ENCODE measurements at places on chromosomes 3 and 15. TPM values are rescaled to one million over a fixed set of nuclear protein-coding genes. Genes with fewer than 3 reads are reported as not detected.

Gene TJP1
- 71.8 TPM for total RNA-seq

Gene PP2D1
- total RNA-seq: not detected

Gene DIS3L
- total RNA-seq: 23.7 TPM

Gene CLDN18
- total RNA-seq: not detected

Gene EFCC1
- not detected for total RNA-seq

Gene GATM
- 0.89 TPM for total RNA-seq

Gene LRRC34
- total RNA-seq: 3.4 TPM

GRCh38 chr15:75309711-75310110 lies 26.2 kb upstream of the COMMD4 start:
- peak; percentile 32 for DNase-seq

DNA sequence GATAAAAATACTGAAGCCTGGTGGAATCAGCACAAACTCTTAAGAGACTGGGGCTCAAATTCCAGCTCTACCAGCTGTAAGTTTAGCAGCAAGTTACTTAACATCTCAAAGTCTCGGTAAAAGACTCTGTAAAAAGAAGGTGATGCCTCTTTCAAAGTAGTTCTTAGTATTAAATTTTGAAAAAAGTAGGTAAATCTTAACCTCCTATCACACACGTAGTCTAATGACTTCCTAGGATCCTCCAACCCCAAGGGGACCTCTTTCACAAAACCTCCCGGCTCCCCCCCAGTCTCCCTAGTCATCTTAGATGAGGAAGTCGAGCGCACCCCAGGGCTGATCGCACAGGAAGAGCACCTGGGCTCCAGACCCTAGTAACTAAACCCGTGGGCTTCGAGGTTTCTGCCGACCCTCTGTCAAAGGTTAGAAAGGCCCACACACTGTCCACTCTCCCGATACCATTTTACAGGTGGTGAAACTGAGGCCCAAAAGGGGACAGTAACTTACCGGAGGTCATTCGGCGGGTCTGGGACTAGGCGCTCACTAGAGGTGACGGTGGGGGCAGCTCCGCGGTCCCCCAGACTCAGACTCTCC lies 427 bp downstream of the MBD4 start:
- DNase-seq: peak; percentile 64

- peak; percentile 8 for DNase-seq
Observed at GRCh38 chr3:143237077-143237627, 117.6 kb downstream of the CHST2 start.

DNA sequence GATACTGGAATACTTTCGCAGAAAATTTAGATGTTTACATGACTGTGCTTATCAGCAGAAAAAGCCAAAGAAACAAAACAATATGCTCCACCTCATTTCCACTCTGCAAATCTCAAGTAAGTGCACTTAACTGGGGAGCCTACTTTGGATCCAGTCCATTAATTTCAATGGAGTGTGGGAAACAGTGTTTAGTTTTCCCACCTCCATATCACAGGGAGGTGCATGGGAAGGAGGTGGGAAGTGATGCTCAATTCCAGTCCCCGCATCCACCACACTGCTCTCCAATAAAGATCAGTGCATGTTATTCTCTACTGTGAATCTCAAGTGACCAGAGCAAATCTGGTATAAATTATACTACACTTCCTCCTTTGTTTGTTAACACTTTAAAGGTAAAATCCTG lies 2.9 kb downstream of the NEDD4 start:
- DNase-seq: no peak

DNA sequence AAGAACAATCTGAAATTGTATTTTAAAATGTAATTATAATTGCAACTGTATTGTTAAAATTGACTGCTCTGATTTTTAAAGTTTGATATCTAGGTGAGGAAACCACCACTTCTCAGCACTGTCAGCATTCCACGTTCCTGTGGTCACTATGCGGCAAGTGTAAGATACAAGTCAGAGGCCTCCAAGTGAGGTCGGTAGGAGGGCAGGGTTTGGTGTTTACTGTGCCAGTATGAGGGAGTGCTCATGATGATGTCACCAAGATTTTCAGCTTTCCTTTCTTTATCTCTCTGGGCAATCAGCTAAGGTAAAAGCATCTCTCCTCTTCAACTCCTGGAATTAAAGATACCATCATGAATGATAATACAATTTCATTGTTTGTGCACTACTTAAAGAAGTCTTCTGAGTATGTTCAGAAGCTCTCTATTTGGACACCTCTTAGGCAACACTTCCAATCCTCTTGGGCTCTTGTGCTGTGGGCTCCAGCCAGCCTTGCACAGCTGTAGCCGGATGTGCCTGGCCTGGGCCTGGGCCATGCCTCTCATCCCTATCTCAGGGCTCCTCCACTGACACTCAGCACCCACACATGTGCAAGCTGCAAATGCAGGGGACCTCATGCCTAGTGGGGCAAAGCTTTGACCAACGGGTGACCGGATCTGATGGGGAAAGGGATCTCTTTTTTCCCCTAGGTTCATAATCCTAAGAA lies 42.9 kb downstream of the CCR3 start:
- DNase-seq: no peak

DNA sequence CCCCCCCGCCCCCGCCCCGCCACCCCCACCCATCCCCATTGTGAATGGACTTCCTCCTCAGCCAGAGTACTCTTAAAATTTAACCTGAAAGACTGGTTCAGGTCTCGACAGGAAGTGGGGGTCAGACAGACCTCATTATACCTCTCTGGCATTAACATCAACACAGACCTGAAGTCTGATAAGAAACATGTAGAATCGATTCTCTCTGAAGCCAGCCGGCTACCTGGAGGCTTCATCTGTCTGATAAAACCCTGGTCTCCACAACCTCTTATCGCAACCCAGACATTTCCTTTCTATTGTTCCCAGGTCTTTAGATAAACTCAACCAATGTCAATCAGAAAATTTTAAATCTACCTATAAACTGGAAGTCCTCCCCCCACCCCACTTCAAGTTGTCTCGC lies 42.6 kb downstream of the SLCO2A1 start:
- DNase-seq: no peak

GRCh38 chr3:32641356-32641755 lies 43.6 kb upstream of the CNOT10 start:
- DNase-seq: peak; percentile 21

DNA sequence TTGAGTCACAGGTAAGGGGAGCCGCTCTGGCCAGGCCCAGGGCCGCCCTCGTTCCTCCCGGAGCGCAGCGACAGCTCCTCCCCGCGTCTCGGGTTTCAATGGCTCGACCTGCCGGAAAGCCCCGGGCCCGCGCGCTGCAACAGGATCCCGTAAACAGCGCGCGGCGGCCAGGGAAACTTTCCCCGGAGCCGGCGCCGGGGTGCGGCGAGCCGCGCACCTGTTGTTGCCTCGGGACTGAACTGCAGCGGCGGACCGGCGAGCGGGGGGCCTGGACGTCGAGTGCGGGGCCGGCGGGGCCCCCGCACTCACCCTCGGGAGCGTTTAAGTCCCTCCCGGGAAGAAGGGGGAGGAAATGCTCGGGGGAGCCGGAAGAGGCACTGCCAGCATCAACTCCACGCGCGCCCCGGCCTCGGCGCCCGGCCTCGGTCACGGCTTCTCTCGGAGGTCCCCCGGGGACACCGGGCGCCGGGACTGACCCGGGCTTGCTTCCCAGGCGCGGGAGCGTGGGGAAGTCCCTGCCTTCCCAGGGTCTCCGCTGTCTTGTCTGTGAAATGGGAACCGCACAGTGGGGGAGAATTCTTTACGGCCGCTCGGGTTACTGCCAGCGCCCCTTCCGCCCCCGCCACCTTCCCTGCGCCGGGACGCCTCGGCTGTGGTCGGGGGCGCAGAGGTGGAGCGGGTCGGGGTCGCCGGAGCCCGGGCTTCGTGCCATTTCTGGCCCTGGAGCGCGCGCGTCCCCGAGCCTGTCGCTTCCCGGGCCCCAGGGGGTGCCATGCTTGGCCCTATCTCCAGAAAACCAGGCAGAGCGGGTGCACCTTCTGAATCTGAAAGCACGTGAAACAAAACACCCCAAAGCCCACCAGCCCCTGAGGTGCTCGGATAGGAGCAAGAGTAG lies 7.5 kb upstream of the PGPEP1L start:
- peak; percentile 72 for DNase-seq

DNA sequence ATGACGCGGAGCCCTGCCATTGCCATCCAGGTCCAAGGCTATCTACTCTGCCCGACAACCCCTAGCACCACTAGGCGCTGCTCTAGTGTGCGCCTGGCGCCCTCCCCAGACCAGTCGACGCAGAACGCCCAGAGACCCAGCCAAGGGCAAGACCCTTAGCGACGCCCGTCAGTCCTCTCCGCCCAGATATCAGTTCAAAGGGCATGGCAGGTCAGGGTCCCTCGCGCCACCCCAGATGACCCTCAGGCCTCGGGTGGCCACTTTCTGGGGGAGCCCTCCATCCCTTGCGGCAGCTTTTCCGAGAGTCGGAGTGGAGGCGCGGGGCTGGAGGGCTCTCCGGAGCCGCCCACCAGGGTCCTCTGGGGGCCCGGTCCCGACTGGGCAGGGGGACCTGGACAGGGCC lies 371 bp upstream of the CLSTN2 start:
- peak; percentile 4 for DNase-seq

DNA sequence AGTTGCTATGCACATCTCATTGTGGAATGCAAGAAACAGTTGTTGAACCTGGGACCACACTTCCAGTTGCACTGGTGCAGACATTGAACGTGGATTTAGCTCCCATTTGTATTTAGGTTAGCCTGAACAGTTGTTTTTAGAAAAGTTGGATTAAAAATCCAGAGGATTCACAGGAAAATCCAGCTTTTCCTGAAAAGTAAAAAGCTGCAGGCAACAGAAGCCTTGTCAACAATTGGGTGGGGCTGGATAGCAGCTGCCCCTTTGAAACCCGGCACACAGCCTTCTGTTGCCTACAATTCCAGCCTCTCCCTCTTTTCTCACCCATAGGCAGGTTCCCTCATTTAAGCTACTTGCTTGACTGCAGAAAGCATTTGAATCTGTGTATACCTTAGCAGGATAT lies 165.3 kb upstream of the TBL1XR1 start:
- DNase-seq: no peak

- DNase-seq: no peak
Observed at GRCh38 chr15:54033356-54033860, 55.2 kb downstream of the UNC13C start.

- no peak for DNase-seq
Observed at GRCh38 chr3:186909078-186909853, 21.1 kb upstream of the ST6GAL1 start.

GRCh38 chr3:67737906-67738865 lies 83.8 kb upstream of the SUCLG2 start:
- no peak for DNase-seq

DNA sequence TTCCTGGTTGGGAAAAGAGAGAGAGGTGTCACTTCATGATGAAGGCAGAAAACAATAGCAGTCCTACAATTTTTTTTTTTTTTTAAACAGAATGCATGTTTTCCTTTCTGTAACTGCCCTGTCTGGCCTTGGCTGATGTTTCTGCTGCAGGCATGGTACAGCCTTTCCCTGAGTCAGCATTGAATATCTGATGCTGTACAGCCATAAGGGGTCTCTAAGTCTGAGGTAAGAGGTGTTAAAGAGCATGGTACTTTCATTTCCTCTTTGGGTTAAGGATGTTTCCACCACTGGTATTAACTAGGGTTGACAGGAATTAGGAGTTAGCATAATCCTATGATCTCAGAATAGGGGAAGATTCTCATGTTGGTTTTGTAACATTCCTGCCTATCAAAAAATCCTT lies 147.4 kb downstream of the CHST2 start:
- no peak for DNase-seq

GRCh38 chr3:2420919-2421318 lies 322.3 kb downstream of the CNTN4 start:
- DNase-seq: no peak
